Parietal lobe (tissue), 2 donors: ENCODE measurements at places on chromosomes 4 and X. TPM values are rescaled to one million over a fixed set of nuclear protein-coding genes. Genes with fewer than 3 reads are reported as not detected.

The RAB9B gene
- 42.9 TPM for total RNA-seq

The GRID2 gene
- total RNA-seq, result 42.9 TPM

The ADAMTS3 gene
- 15.3 TPM for total RNA-seq

The ERVMER34-1 gene
- total RNA-seq, result 0.94 TPM

The RGN gene
- total RNA-seq, result 6.9 TPM

The FAM47B gene
- total RNA-seq, result not detected
